Breast epithelium (tissue), 4 donors: ENCODE measurements at places on chromosomes 7 and 10. TPM values are rescaled to one million over a fixed set of nuclear protein-coding genes. Genes with fewer than 3 reads are reported as not detected.
A peak's percentile ranks its signal among the peaks of the same experiment; 100 is the strongest.

GRCh38 chr10:52215745-52216361 lies 98.2 kb upstream of the DKK1 start:
- DNase-seq, result no peak
- H3K27me3 ChIP-seq, result no peaks in the 10 kb centered on the region
- no peaks in the 10 kb centered on the region for H3K36me3 ChIP-seq
- H3K27ac ChIP-seq, result no peak overlapping the region

DNA sequence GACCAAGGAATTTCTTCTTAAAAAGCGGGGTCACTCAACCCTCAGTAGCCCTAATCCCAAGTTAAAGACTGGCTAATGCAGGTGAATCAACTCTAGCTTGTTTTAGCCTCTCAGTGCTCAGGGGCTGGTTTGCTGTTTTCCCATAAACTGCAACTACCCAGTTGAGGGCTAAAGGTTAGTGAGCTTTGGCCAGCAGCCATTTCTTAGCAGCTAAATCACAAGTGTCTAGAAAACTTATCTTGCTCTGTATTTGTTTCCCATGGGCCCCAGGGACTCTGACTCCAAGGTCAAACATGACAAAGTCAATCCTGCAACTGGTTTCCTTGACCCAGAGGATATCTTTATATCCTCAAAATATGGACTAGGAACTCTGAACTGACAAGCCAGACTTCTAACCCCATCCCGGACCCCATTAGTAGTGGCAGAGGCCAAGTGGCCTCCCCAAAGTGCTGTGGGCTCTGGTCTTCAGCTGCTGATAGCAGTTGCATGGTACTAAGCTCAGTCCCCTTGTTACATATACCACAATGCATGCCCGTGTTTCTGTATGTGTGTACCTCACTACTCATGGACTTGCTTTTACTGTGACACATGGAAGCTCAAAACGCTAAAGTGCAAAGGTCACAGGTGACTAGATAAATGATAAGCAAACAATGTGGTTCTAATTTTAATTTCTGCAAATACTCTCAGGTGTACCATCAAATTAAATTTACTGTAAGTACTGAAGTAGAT lies 793.0 kb upstream of the IGFBP3 start:
- DNase-seq, result no peak

DNA sequence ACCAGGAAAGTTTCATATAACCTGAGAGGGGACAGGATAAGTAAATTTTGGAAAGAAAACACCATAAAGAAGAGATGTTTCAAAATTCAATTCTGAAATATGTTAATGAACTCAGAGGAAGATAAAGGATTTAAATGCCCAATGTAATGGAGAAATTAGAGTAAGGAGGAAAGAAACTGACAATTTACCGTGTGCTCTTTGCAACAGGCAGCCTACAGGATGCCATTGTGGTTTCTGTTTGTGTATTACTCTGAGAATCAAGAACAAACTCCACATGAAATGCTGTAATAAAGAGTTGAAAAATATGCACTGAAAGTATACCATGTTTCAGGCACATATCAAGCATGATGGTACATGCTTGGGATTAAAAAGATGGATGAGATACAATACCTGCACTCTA lies 44.8 kb upstream of the GLCCI1 start:
- H3K36me3 ChIP-seq, result no peaks in the 10 kb centered on the region
- H3K4me1 ChIP-seq, result no peaks in the 10 kb centered on the region
- no peak for DNase-seq
- no peak overlapping the region for H3K27ac ChIP-seq
- no peak overlapping the region for H3K4me3 ChIP-seq
- no peaks in the 10 kb centered on the region for H3K27me3 ChIP-seq

GRCh38 chr10:34313353-34313752 lies 501.7 kb downstream of the PARD3 start:
- H3K27ac ChIP-seq, result no peak overlapping the region
- no peaks in the 10 kb centered on the region for H3K27me3 ChIP-seq
- H3K36me3 ChIP-seq, result no peaks in the 10 kb centered on the region
- H3K4me1 ChIP-seq, result no peaks in the 10 kb centered on the region
- no peak for DNase-seq
- no peak overlapping the region for H3K4me3 ChIP-seq

GRCh38 chr10:77501152-77501845 lies 136.3 kb downstream of the KCNMA1 start:
- H3K36me3 ChIP-seq, result no peaks in the 10 kb centered on the region
- H3K27ac ChIP-seq, result no peak overlapping the region
- no peaks in the 10 kb centered on the region for H3K4me1 ChIP-seq
- no peak for DNase-seq
- H3K27me3 ChIP-seq, result no peaks in the 10 kb centered on the region

DNA sequence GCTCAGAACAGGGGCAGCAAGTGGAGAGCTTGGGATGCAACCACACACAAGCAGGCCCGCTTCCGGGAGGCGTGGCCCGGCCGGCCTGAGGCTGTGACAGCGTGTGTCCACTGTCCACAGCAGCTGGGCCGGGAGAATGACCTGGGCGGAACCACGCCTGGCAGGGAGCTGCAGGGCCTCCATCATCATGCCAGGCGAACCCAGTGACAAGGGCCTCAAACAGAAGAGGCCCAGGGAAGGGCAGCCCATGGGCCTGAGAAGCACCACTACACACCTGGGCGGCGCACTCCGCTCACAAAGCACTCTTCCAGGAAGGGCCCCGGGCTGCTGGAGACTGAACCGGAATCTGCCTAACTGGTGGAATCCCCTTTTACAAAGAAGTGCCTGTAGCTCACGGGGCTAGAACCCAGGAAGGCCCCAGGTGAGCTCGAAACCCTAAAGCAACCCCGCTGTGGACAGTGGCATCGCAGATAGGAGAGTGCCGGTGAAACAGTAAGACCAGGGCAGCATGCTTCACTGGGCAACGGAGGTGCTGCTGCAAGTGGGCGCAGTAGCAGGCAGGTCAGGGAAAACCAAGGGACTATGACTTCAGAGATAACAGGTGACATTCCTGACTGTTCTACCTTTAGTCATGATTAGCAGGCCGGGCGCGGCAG lies 66.0 kb downstream of the MAD1L1 start:
- H3K27ac ChIP-seq, result no peak overlapping the region
- no peak overlapping the region for H3K4me3 ChIP-seq
- no peaks in the 10 kb centered on the region for H3K27me3 ChIP-seq

DNA sequence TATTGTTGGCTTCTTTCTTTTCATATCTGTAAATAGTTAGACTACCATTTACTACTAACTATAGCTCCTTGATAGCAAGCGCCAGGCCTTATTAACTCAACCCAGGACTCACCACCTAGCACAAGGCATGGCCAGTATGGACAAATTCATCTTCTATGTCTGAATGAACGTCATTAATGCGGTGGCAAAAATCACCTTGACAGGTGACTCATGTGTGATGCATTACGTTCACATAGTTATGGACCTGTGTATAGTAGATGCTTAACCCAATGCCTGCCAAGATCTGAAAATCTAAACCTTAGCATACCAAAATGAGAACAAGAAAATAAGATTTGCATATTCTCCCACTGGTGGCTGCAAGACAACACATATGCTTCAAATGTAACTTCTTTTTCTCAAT lies 300.8 kb downstream of the PARD3 start:
- DNase-seq, result no peak
- H3K36me3 ChIP-seq, result no peaks in the 10 kb centered on the region
- H3K27me3 ChIP-seq, result no peaks in the 10 kb centered on the region
- no peak overlapping the region for H3K4me3 ChIP-seq
- no peak overlapping the region for H3K27ac ChIP-seq

- no peaks in the 10 kb centered on the region for H3K36me3 ChIP-seq
- no peaks in the 10 kb centered on the region for H3K27me3 ChIP-seq
- no peak for DNase-seq
- H3K27ac ChIP-seq, result peak overlapping the region; percentile 57
- no peak overlapping the region for H3K4me3 ChIP-seq
These were observed 103.8 kb downstream of the SORBS1 start for GRCh38 chr10:95457319-95457886.

GRCh38 chr7:44060091-44060947 lies 5.0 kb downstream of the PGAM2 start:
- no peaks in the 10 kb centered on the region for H3K4me1 ChIP-seq
- peaks cover 10% of the 10 kb centered on the region for H3K36me3 ChIP-seq
- no peaks in the 10 kb centered on the region for H3K27me3 ChIP-seq
- DNase-seq, result no peak

DNA sequence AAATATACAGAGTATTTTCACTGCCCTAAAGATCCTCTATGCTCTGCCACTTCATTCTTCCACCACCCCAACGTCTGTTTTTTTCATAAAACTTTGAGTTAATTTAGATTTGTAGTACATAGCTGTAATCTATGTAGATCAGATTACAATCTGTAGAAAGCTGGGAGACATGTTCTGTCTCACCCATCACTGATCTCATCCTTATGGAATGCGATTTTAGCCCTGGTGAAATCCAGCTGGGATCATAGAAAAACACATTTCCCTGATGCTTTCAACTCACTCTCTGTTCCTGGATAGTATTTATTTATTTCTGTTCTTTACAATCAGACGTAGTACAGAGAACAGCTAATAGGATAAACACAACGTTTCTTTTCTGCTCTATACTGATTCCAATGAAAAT lies 521.0 kb downstream of the KIF20B start:
- no peak overlapping the region for H3K4me3 ChIP-seq
- H3K4me1 ChIP-seq, result no peaks in the 10 kb centered on the region
- no peak for DNase-seq
- peaks cover 4% of the 10 kb centered on the region for H3K36me3 ChIP-seq
- no peaks in the 10 kb centered on the region for H3K27me3 ChIP-seq
- no peak overlapping the region for H3K27ac ChIP-seq

DNA sequence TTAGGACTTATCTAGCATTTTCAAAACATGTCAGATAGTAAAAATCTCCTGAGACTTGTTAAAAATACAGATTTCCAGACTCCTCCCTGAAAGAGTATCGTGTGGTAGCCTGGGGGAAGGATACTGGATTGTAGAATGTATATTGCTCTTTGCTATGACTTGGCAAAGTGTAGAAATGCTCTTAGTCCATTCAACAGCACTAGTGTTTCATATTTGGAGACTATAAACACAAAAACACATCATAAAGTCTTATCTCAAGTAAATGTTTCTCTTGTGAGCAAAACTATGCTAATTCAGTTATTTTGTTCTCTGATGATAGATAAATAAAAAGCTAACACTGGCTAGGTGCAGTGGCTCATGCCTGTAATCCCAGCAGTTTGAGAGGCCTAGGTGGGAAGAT lies 137.5 kb upstream of the PRPS1L1 start:
- no peaks in the 10 kb centered on the region for H3K4me1 ChIP-seq
- DNase-seq, result no peak
- no peaks in the 10 kb centered on the region for H3K27me3 ChIP-seq
- H3K27ac ChIP-seq, result no peak overlapping the region
- no peaks in the 10 kb centered on the region for H3K36me3 ChIP-seq

DNA sequence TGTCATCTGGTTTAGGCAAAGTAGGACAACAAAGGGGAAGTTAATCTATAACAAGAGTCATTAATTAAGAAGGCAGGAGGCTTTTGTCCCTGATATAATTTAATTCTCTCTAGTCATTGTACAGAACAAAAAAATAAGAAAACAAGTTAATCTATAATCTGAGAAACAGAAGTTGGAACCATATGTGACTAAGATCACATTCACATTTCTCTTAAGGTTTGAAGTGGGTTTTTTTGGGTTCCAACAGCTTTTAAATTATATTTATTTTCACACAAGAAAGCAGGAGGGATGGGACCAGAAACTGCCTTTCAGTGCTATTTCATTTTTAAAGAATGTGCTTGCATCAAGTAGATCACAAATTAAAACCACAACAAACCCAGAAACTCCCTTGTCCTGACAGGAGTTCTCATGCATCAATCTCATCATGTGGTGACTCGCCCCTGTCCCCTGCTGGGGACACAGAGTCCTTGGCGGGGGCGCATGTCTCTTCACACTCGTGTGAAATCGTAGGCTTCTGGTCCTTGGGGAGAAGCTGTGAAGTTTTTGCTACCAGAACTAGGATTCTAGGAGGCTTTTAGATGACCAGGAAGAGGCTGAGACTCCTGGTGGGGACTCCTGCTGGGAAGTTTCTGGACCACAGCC lies 10.1 kb upstream of the OPN4 start:
- no peak overlapping the region for H3K4me3 ChIP-seq
- H3K27me3 ChIP-seq, result no peaks in the 10 kb centered on the region
- no peaks in the 10 kb centered on the region for H3K4me1 ChIP-seq

- no peaks in the 10 kb centered on the region for H3K27me3 ChIP-seq
- no peaks in the 10 kb centered on the region for H3K4me1 ChIP-seq
- no peaks in the 10 kb centered on the region for H3K36me3 ChIP-seq
- no peak overlapping the region for H3K4me3 ChIP-seq
- no peak overlapping the region for H3K27ac ChIP-seq
These were observed 382.5 kb downstream of the PARD3 start for GRCh38 chr10:34432589-34432988.

DNA sequence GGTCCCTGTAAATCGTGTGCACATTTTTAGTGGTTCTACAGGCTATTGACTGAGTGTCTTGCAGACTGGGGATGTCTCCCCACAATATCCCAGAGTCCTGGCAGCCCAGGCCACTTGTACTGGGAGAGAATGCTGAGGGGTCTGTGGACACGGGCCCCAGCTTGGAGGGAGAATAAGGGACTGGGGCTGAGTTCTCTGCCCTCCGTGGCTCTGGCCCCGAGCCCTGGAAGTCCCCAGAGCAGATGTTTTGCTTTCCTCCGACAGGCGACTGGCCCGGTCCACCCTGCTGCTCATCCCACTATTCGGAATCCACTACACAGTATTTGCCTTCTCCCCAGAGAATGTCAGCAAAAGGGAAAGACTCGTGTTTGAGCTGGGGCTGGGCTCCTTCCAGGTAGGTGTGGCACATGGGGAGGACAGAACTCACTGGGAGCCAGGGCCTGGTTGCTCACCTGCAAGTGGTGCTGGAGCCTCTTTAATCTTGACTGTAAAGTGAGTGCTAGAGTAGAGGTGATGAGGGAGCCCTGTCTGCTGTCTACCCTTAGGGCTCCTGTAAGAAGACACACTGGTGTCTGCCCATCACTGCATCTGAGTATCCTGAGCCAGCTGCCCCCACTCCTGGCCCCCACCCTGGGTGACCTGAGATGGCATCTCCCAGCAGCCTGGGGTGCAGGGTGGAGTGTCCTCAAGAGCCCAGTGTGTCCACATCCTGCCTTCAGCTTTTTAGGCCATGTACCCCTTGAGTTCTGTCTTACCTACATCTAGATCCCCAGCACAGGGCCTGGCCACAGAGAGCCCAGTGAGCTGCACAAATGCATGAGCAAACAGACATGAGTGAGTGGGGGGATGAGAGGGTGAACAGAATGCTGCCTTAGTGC lies 51.1 kb downstream of the ADCYAP1R1 start:
- no peak for DNase-seq
- H3K27me3 ChIP-seq, result no peaks in the 10 kb centered on the region
- H3K36me3 ChIP-seq, result no peaks in the 10 kb centered on the region
- H3K4me3 ChIP-seq, result no peak overlapping the region

- no peak overlapping the region for H3K4me3 ChIP-seq
- DNase-seq, result no peak
- H3K36me3 ChIP-seq, result no peaks in the 10 kb centered on the region
- H3K27ac ChIP-seq, result no peak overlapping the region
- H3K27me3 ChIP-seq, result no peaks in the 10 kb centered on the region
- H3K4me1 ChIP-seq, result peaks cover 10% of the 10 kb centered on the region
These were observed 77.9 kb downstream of the ARHGAP22 start for GRCh38 chr10:48526846-48527505.

- DNase-seq, result no peak
- H3K27me3 ChIP-seq, result no peaks in the 10 kb centered on the region
- H3K36me3 ChIP-seq, result no peaks in the 10 kb centered on the region
- H3K4me1 ChIP-seq, result no peaks in the 10 kb centered on the region
- H3K27ac ChIP-seq, result no peak overlapping the region
These were observed 52.2 kb downstream of the IGF2BP3 start for GRCh38 chr7:23418046-23418445.

FBXO24 gene
- 0.98 TPM for total RNA-seq

LRRC4 gene
- 3.2 TPM for total RNA-seq

CREB5 gene
- 17.3 TPM for total RNA-seq

GDF2 gene
- not detected for total RNA-seq

C10orf67 gene
- not detected for total RNA-seq

TFPI2 gene
- 46.7 TPM for total RNA-seq

SYT15 gene
- 3.8 TPM for total RNA-seq
